H1 (cell line): ENCODE measurements at places on chromosomes 7 and 10.

GRCh38 chr7:64614812-64615211 is 51.1 kb upstream of the ZNF107 start:
- no peak for DNase-seq

GRCh38 chr7:101164071-101164840 is 1.1 kb downstream of the VGF start:
- DNase-seq = no peak

GRCh38 chr7:151237244-151238189 is 5.2 kb downstream of the CHPF2 start:
- no peak for DNase-seq

DNA sequence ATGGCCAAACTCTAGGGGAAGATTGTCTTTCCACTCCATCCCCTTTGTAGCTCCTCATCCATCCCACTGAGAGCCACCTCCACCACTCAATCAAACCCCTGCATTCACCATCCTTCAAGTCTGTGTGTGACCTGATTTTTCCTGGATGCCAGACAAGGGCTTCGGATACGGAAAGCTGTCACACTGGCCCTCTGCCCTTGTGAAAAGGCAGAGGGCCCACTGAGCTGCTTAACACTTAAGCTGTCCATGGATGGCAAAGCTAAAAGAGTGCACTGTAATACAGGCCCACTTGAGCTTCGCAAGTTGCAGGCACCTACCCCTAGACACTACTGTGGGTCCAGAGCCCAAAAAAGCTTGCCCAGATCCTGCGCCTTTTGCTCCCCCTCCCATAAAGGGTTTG is 237.2 kb downstream of the MAGI2 start:
- DNase-seq = no peak

DNA sequence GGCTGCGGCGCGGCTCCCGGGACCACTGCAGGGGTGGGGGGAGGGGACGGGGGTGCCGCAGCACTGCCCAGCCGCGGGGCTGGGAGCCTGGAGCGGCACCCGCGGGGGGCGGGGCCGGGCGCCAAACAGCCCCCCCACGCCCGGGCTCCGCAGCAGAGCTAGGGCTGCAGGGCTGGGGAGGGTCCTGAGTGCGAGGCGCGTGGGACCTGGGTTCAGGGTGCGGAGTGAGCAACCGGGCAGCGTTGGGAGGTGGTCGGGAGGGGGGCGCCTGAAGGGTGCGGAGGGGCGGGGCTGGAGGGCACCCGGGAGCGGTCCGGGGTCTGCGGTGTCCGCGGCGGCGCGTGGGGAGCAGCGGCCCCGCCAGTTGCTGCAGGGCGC is 528 bp downstream of the CAMK2G start:
- no peak for DNase-seq

DNA sequence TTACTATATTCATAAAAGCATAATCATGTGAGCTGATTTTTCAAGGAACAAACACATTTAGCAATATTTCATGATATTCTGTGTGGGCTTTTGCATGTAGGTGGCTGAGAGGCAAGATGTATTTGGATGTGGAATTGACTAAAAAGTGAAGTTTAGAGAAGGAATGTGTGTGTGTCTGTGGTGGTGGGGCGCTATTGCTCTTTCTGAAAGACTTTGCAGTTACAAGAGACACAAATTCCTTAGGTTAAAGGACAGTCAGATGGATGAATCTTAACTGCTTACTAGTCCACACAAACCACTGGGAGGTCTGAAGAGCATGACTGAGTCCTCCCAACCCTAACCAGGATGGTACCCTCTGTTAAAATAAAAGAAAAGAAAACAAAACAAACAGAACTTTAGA is 200.1 kb downstream of the SDHAF3 start:
- DNase-seq = no peak

- DNase-seq = no peak
Observed at GRCh38 chr7:138618933-138619332, 82.2 kb downstream of the SVOPL start.

GRCh38 chr10:117900280-117900679 is 146.5 kb downstream of the RAB11FIP2 start:
- DNase-seq = no peak

DNA sequence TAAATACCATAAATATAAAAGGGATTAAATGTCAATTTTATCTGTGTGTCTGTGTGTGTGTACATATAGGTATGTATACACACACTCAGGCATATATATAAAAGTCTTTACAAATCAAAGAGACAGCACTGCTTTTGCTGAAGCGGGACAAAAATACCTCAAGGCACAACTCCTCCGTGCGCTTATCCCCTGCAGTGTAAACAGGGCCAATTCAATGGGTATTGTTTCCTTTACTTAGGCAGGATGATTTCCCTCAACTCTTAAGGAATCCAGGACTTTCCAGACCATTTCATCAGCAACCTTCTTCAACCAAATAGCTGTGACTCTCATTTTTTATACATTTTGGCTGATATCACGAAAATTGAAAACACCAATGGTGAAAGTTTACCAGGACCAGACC is 227.7 kb downstream of the CRPPA start:
- DNase-seq = no peak

- DNase-seq = no peak
Observed at GRCh38 chr10:66804962-66805361, 120.9 kb upstream of the LRRTM3 start.

GRCh38 chr7:101804967-101805366 is 12.5 kb upstream of the CUX1 start:
- DNase-seq = peak; percentile 27

DNA sequence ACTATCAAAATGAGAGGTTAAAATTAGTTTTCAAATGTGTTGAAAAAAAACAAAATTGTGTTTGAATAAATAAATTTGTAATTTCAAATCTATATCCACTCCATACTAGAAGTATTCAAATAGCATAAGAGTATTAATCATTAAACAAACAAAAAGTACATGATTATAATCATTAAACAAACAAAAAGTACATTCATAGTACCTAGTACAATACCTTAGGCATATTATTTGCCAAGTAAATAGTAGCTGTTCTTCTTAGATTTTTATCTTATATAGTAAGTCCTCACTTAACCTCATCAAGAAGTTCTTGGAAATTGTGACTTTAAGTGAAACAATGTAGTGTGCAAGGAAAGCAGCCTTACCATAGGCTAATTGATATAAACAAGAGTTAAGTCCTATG is 349.3 kb upstream of the VWC2 start:
- no peak for DNase-seq

GRCh38 chr7:140542228-140542603 is 62.9 kb upstream of the MKRN1 start:
- no peak for DNase-seq

- no peak for DNase-seq
Observed at GRCh38 chr10:131814567-131815265, 86.1 kb upstream of the PPP2R2D start.

- DNase-seq = no peak
Observed at GRCh38 chr7:94417901-94418300, 23.2 kb downstream of the COL1A2 start.

DNA sequence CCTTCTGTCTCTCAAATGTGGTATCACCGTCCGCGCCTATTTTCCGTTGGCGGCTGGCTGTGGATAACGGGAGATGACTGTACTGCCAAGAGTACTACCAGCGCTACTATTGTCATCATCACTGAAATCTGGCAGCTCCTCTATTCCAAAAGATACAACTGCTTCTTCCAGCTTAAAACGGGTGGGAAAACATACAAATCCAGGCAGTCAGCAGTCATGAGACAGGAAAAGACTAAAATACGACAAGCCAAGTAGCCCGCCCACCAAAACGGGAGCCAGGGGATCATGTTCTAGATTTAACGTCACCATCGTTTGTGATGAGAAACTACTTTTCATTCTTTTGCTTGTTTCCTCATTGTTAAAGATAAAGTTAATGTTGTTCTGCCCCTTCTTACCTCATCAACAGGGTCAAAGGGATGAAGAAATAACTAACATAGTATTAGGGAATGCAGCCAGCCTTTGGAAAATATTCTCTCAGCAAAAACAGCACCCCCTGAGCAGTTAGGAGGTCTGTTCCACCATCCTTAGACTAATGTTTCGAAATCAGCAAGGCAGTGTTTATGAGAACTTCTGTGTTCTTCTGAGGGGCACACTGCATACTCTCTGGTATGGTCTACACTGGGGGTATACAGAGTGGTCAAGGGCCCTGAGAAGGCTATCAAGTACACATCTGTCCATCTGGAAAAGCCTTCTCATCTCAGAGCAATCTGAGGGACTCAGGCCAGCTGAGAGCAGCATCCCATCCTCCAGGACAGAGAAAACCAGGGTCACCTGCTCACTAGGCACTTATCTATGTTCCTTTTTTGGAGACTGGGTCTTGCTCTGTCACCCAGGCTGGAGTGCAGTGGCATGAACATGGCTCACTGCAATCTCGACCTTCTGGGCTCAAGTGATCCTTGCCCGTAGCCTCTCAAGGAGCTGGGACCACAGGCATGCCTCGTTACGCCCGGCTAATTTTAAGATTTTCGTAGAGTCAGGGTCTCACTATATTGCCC is 47.5 kb downstream of the GNA12 start:
- no peak for DNase-seq

GRCh38 chr7:66518151-66518691 is 110.5 kb upstream of the KCTD7 start:
- DNase-seq = no peak

GRCh38 chr7:157355784-157356511 is 19.1 kb downstream of the DNAJB6 start:
- no peak for DNase-seq

- no peak for DNase-seq
Observed at GRCh38 chr7:36129048-36129534, 24.0 kb upstream of the EEPD1 start.

GRCh38 chr10:119650692-119651513 is at the start of gene BAG3:
BAG3 (plus strand) TSS chr10:119651380; CDS start chr10:119651676, 296 bp downstream.
- peak; percentile 91 for DNase-seq

- no peak for DNase-seq
Observed at GRCh38 chr7:134431815-134432214, 27.1 kb downstream of the AKR1B1 start.

- no peak for DNase-seq
Observed at GRCh38 chr7:111919631-111920179, 286.5 kb downstream of the DOCK4 start.

GRCh38 chr10:133523631-133524203 is 3.4 kb upstream of the CYP2E1 start:
- DNase-seq = no peak

DNA sequence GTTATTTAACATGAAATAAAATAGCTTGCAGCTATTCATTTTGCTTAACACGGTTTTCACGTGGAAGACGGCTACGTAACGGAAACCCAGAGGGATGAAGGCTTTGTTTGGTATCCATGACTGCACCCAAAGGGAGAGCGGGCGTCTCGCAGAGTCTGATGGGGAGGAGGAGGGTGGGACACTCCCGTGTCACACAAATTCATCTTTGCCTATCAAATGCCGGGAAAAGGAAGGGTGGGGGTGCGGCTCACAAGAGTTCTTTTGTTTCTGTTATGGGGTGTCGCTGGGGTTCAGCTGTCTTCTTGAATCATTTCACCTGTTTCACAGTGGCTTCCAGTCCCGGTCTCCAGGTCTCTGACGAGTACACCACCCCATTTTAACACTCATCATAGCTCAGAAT is 108.5 kb downstream of the ZRANB1 start:
- DNase-seq = no peak

- no peak for DNase-seq
Observed at GRCh38 chr7:33904681-33905388, 504 bp upstream of the BMPER start.

DNA sequence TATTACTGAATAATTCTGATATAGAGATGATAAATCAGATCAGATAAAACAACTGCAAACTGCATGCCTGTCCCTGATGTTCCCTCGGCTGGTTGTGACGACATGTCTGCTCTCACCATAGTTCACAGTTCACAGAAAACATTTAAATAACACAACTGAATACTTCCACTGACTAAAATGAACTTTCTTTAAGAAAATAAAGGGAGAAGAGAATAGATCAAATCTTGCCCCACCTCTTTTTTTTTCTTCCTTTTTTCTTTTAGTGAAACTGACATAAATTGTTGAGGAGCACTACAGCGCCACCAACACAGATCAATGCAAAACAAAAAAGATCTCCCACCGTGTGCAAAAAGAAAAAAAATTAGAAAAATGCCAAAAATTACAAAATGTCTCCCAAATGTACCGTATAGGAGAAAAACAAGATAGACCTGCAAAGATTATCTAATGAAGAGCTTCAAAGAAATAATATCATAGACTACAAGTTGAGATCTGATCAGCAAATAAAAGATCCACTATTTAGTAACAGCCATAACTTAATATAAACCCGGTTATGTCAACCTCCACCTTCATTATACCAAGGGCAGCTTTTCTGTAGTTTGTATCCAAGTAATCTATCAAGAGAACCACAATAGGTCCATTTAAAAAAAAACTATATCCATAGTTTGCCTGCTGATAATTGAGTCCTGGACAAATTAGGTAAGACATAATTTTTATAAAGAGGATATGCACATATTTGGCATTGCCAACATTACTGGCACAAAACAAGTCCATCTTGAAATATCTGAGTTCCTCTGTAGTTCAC is 30.7 kb upstream of the EPC1 start:
- DNase-seq = no peak

GRCh38 chr10:53978301-53978700 is 822.7 kb downstream of the PCDH15 start:
- no peak for DNase-seq

- no peak for DNase-seq
Observed at GRCh38 chr7:48481235-48481634, 310.0 kb downstream of the ABCA13 start.

DNA sequence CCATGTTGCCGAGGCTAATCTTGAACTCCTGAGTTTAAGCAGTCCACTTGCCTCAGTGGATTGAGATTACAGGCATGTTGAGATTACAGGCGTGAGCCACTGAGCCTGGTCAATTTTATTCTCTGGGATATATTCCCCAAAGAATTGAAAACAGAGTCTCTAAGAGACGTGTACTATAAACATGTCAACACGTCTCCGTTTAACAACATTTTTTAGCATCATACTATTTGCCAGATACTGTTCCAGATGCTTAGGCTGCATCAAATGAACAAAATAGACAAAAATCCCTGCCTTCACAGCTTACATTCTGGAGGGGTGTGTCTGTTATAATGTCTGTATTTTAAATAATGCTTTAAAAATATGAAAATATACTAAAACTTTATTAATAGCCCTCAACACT is 54.1 kb upstream of the PRKG1 start:
- DNase-seq = no peak

GRCh38 chr10:48498940-48499510 is 105.8 kb downstream of the ARHGAP22 start:
- DNase-seq = peak; percentile 28

- DNase-seq = no peak
Observed at GRCh38 chr7:38744746-38745145, 113.6 kb upstream of the AMPH start.

- no peak for DNase-seq
Observed at GRCh38 chr7:106756884-106757283, 95.9 kb upstream of the CCDC71L start.

GRCh38 chr7:600149-601035 is 80.7 kb upstream of the PDGFA start:
- no peak for DNase-seq

- no peak for DNase-seq
Observed at GRCh38 chr7:157090485-157091165, 48.1 kb upstream of the UBE3C start.

DNA sequence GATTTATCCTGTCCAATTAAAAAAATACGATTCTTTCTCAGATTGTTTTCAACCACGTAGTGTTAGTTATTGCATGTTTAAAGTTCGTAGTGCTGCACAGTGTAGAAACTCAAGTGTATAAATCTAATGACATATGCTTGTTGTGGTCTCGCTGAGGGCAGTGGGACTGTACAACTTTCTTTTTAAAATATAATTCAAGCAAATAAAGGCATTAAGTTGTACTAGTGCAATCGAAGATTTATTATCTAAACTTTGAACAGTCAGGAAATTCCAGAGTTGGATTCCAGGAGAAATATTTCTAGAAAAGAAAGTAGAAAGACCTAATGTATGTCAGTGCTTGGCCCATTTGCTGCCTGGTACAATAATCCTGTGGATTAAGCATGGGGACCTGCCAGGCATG is 124.1 kb upstream of the HPS1 start:
- no peak for DNase-seq
